T-helper 22 cell (primary cell): ENCODE measurements at places on chromosomes 5 and 9.

- DNase-seq: no peak
These were observed 92.0 kb downstream of the SNCAIP start for GRCh38 chr5:122404018-122404417.

- no peak for DNase-seq
These were observed 20.1 kb upstream of the PFDN1 start for GRCh38 chr5:140322751-140323731.

DNA sequence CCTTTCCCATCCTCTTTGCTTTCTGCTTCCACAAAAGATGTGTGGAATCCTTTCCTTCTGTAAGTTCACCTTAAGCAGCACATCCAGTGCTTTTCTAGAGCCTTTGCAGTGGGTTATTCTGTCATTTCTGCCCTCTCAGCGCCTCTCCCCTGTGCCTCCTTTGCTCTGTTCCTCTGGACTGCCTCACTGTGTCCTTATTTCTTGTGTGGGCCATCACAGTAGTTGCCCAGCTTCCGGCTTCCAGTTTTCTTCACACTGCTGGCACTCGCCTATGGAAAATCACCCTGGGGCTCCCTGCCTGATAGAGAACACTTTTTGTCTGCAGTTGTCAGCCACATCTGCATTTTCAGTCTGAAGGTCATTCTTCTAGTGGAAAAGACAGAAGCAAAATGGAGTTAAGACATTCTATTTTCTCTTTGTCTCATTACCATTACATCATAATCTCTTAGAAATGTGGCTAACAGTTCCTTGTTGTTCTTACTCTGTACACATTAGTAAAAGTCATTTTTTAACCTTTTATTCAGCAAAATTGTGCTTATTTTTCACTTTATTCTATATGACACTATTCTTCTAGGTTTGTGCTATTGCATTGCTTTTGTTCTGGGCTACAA, 64.1 kb upstream of the ZNF608 start:
- no peak for DNase-seq

DNA sequence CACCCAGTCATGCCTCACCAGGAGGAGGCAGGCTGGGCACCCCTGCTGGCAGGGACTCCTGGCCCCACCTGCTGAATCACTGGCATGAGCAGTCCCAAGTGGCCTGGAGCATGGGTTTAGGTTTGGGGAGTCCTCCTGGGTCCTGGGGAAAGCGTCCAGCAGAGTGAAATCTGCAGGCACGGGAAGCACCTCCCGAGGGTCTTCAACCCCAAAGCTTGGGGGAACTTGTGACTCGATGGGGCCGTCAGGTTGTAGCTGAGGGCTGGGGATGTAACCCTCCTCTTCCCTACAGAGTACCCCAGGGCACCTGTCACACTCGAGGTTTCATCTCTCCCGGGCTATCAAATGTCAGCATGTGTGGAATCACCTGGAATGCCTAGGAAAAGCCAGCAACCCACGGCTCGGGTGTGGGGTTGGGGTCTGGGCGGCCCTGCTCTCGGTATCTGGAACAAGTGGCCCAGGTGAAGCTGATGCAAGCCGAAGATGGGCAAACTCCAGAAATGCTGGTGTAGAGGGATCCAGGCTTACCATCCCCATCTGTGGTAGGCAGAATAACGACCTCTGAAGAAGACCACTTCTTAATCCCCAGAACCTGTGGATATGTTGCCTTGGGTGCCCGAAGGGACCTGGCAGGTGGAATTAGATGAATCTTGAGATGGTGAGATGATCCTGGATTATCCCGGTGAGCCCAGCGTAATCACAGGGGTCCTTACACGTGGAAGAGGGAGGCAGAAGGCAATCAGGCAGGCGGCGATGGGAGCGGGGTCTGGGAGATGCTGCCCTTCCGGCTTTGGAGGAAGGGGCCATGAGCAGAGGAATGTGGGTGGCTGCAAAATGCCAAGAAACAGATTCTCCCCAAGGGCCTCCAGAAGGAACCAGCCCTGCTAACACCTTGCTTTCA, 6.1 kb upstream of the RASGEF1C start:
- DNase-seq: no peak

DNA sequence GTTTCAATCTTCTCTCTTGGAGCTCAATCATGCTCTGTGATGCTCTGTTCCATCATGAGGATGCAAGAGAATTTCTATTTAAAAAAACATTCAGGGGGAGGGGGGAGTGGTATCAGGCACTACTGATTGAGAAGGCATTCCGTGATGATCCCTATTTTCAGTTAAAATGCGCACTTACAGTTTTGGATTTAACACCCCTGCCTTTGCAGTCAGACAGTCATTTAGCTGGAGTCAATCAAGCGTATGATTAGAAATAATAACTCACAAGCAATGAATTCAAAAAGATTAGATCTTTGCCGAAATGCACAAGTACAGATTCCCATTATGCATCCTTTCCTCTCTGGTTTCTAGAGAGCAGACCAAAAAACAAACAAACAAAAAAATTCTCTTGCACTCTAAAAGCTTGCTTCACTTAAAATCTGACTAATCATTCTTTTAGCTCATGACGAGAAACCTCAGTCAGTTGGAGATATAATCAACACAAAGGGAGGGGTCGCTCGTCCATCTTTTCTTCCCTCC, 55.4 kb downstream of the EFNA5 start:
- no peak for DNase-seq

- no peak for DNase-seq
These were observed 2.3 kb downstream of the GRHPR start for GRCh38 chr9:37424686-37425297.

- DNase-seq: no peak
These were observed 7.9 kb downstream of the KCNIP1 start for GRCh38 chr5:170511551-170512258.

DNA sequence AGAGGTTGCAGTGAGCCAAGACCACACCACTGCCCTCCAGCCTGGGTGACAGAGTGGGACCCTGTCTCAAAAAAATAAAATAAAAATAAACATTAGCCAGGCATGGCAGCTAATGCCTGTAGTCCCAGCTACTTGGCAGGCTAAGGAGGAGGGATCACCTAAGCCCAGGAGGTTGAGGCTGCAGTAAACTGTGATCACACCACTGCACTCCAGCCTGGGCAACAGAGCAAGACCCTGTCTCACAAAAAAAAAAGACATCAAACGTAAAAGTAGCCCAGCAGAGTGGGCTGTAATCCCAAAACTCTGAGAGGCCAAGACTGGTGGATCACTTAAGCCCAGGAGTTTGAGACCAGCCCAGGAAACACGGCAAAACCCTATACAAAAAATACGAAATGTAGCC, 19.0 kb downstream of the UIMC1 start:
- DNase-seq: no peak

DNA sequence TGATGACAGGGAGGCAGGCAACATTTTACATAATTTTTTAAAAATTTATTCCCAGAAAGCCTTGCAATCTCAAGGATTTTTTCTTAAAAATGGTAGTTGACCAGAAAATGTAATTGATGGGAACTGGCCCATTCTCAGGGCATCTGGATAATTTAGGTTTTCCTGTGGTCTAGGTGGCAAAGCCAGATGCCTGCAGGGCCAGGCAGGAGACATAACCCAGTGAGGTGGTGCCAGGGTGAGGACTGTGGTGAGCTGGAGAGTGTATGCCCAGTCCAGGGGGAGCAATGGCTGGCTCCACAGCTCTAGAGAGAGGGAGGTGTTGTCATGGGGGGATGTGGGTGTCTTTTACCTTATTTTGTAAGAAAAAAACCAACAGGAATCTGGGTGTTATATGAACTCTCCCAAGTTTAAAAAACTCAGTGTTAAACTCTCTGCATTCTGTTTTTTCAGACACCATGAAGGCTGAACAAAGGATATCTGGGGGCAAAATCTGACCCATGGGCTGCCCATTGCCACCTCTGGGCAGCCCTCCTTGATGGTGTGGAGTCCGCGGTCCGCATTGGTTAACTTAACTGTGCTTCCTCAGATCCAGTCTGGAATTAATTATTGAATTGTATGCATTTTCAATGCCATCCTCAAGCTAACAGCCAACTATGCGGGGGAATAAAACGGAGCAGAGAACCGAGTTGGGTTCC, 43.9 kb downstream of the BOD1 start:
- DNase-seq: no peak

GRCh38 chr9:92654481-92655301, 15.2 kb downstream of the IPPK start:
- no peak for DNase-seq

- no peak for DNase-seq
These were observed 65.2 kb downstream of the PPARGC1B start for GRCh38 chr5:149795360-149795759.

- no peak for DNase-seq
These were observed 38.1 kb downstream of the PBX3 start for GRCh38 chr9:125785248-125785751.

DNA sequence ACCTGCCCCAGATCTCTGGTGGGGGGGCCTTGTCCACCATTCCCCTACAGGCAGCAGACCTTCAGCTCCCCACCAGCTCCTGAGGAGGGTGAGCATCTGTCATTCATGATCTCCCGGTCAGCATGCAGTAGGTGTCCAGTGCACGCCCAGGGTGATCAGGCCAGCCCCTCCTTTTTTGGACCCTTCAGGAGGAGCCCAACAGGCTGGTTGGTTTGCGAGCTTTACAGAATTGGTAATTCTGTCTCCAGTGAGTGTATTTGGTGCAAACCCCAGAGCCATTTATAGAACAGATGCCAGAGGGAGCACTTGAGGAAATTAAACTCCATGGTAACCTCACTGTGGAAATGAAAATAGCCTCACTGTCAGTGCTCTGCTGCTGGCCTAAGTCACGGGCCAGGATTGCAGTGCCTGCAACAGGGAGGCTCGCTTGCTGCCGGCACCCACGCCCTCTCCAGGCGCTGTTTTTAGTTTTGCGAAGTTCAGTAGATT, 23.4 kb downstream of the WNK2 start:
- DNase-seq: no peak

- no peak for DNase-seq
These were observed 154.4 kb upstream of the GRAMD2B start for GRCh38 chr5:126268697-126269315.

DNA sequence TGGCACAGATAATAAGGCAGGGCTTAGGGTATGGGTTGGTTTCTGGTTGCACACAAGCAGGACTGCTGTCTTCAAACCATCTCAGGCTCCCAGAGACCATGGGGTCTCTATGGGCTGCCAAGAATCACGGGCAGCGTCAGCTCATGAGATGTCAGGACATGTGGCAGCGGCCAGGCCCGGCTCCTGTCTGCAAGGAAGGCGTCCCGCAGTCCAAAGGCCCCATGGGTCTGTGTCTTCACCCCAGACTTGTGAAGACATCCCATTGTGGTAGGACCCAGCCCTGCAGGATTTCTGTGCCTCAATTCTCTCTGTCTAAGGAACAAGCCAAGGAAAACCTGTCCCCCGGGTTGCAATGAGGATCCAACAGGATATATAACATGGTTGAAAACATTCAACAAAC, 32.6 kb downstream of the IPPK start:
- no peak for DNase-seq

GRCh38 chr9:33236571-33236970, 3.4 kb upstream of the SPINK4 start:
- DNase-seq: no peak

- no peak for DNase-seq
These were observed 35.5 kb upstream of the GRHPR start for GRCh38 chr9:37386988-37387387.

GRCh38 chr5:100448111-100448528, 87.1 kb upstream of the FAM174A start:
- no peak for DNase-seq

DNA sequence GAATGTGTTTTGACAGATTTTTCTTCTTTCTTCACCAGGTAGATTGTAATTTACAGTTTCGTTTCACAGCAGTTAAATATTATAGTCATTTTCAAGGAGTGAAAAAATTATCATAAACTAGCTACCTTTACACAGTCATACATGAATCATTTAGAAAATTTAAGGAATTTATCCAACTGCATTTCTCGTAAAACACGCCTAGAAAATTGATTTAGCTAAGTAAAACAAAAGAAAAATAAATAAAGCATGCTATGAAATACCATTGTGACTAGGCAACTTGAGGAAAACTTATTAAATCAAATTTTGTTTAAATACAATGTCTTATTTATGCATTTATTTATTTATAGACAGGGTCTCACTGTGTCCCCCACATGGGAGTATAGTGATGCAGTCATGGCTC, 109.9 kb upstream of the EMB start:
- DNase-seq: no peak

GRCh38 chr5:80409367-80409966, 1.6 kb downstream of the ZFYVE16 start:
- DNase-seq: no peak

DNA sequence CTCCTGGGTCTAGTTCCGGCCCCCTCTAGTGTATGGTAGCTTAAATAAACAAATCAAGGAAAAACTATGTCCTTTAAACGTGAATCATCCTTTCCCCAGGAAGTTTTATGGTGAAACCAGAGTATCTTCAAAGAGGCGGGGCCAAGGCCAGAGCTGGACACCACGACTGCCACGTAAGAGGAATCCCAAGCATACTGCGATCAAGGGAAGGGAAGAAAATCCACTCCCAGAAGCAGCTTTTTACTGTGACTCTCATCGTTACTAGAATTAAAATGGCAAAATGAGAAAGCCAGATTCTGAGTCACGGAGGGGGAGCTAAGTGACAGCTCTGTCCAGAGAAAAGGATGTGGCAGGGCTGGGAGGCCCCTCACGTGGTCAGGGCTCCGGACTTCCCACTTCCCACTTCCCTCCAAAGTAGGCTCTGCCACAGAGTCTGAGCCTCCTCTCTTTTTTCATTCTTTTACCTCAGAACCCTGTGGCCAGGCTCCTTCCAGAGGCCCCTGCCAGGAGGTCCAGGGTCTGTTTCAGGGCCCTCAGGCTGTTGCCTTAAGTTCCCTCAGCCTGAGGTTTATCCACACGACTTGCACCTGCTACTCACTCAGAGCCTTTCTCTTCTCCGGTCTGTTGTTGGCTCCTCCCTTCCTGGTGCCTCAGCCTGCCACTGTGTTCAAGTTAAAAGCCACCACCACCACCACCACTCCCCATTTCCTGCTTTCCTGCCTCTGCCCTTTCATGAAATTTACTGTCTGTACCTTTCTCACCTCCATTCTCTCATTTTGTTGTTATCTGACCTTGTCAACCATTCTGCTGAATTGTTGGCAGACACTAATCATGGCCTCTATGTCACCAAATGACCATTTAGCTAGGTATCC, 1.4 kb upstream of the GLRX start:
- peak; percentile 58 for DNase-seq

DNA sequence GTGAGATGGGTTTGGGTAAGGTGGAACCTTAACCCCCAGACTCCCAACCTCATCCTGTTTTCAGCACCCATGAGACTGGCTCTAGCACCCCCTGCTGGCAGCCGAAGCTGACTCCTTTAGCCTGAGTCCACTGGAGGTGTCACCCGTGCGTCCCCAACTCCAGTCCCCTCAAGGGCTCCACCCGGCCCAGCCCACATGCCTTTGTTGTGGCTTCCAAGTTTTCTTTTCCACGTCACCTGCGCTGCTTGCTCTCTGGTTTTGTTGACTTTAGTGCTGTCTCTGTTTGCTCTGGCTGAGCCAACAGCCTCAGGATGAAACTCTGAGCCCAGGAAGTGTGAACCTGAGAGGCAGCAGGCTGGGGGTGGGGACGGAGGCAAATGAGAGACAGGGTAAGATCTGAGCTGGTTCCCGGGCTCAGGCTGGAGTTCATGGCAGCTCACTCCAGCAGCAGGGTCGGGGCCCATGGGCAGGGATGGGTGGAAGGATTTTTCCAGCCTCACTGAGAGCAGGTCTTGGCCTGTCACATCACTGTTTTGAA, 13.2 kb upstream of the AQP7 start:
- peak; percentile 87 for DNase-seq
